Stimulated activated CD8-positive, alpha-beta memory T cell treated with anti-CD3 and anti-CD28 coated beads, Interleukin-4, amount 100 ng/mL, for 1 hour (primary cell): ENCODE measurements at places on chromosomes 7 and 10.

- DNase-seq = no peak
These were observed 59.9 kb upstream of the RHEB start for GRCh38 chr7:151579644-151580043.

GRCh38 chr10:61981460-61981859, 80.0 kb downstream of the ARID5B start:
- DNase-seq = no peak

DNA sequence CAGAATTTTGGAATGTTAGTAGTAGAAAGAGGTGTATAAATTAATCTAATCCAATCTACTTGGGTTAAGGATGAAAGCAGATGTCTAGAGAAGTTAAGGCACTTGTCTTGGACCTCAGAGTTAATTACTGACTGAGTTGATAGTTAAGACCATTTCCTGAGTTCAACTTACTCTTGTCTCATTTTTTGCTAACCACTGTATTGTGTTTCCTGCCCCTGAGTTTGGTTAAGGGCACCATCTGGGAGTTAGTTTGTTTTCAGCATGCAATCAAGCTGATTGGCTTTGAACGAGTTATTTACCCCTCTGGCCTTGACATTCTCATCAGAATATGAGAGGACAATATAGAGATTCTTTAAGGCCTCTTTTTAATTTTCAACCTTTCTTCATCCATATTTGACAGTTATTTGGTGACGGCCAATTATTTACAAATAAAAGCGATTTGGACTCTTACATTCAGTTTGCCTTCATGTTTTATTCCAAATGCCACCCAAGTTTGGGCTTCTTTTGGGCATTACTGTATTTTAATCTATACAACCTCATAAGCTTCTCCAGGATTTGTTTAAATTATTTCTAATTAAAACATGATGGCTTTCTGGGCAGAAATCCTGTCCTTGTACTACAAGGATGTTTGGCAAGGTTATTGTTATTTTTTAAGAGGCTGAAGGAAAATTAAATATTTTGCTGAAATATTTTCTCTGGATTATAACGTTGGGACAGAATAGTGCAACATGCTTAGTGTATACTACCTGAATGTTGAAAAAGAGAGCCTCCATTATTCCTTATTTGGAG, 225.0 kb downstream of the CACNB2 start:
- no peak for DNase-seq

DNA sequence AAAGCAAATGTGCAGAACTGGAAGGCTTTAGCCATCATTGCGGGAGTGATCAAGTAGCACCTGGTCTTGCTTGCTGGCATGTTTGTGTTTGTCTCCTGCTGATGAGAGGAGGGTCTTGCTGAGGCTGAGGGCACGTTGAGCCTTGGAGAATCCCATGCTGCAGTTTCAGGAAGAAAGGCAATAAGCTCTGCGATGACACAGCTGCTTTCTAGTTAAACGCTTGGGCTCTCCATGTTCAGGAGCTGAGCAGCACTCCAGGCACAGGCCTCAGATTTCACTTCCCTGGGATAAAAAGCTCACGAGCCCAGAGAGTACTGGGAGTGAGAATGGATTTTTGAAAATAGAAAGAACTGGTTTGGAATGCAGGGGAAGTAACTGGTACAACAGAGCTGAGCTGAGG, 100.8 kb downstream of the LRRC18 start:
- no peak for DNase-seq

- DNase-seq = no peak
These were observed 281.2 kb upstream of the KIAA1217 start for GRCh38 chr10:23927576-23928325.

DNA sequence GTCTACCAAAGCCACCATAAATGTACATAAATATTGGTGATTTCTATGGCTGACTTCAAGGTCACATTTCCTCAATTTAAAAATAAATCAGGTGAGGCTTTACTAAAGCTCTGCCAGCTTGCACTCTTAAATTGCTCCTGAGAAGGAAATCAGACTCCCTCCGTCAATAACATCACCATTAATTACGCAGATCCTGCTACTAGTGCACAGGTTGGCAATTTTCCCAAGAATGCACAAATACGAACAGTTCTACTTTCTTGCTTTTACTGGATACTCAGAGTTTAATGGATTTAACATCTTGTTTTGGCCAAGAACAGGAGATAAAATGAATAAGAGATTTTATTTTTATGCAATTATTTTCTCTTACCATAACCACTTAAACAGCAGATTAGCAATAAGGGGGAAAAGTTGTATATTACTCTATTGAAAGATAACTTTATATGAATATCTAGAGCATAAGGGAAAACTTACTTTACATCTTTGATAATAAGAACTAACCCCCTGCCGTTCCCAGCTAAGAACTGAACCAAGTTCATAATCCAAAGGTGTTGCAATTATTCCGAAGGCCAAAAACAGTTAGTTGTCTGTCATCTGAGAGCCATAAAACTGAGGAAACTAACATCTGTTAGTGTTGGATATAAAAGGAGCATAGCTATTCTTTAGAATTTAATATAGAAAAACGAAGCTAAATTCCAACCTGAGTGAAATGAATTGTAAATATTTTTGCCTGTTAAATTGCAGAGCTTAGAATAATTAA, 140.5 kb downstream of the TWIST1 start:
- no peak for DNase-seq

- no peak for DNase-seq
These were observed 80.0 kb downstream of the DAGLB start for GRCh38 chr7:6367701-6368211.

- no peak for DNase-seq
These were observed 40.3 kb upstream of the LRRC17 start for GRCh38 chr7:102872460-102872859.

- DNase-seq = no peak
These were observed 48.1 kb downstream of the PDLIM1 start for GRCh38 chr10:95242581-95243317.

DNA sequence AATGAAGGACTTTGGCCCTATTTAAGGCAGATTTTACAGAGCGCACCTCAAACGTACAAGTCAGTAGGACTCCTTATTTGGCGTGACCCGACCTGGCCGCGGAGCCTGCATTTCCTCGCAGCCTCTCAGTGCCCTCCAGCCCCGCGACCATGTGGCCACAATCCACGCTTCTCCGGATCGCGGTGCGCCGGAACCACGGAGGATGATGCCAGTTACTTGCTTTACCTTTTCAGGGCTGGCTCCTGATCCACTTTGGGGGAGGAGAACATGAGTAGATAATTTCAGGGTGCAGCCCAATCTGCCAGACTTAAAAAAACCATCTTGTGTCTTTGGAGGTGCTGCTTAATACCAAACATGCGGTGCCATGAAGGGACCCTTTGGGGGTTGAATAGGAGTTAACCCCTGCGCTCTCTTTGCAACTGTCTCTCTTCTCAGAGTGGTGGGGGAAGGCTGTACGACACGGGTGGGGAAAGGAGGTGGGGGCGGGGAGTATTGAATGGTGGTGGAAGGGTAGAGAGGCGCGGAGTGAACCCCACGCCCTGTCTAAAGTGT, 1.5 kb downstream of the FRAT1 start:
- no peak for DNase-seq

GRCh38 chr10:124558339-124559321, 97.0 kb downstream of the LHPP start:
- no peak for DNase-seq
